ENCODE measurements at places on chromosomes 16 and 17.

DNA sequence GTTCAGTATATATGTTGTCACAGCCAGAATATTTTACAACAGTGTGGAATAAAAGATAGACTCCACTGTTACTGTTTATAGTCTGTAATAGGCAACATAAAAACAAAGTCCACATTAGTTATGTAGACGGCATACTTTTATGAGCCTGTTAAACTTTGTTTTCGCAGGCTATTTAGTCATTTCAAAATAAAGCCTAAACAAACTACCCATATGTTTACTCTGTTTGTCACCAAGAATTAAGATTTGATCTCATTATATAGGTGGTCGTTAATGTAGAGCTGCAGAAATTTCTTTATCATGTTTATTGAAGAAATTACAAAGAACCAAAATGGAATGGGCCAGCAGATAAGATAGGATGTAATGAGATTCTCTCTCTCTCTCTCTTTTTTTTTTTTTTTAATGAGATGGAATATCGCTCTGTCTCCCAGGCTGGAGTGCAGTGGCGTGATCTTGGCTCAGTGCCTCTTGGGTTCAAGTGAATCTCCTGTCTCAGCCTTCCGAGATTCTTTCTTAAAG lies 943.8 kb upstream of the SOX9 start:
- DNase-seq: no peak

- DNase-seq: no peak
These were observed 5.2 kb upstream of the SPHK1 start for GRCh38 chr17:76379275-76379641.

DNA sequence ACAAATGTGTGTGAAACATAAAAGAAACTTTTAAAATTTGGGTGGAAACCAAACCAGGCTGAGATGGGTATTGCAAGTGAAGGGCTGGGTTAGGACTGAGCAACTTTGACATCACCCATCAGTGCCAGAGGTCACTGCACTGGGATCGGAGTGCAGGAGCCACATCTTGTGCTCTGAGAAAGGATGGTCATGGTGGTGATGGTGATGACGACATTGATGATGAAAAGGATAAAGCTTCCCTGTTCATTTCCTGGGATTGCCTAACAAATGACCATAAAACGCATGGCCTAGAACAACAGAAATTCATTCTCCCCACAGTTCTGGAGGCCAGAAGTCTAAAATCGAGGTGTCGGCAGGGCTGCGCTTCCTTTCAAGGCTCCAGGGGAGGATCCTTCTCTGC lies 324.0 kb downstream of the MAF start:
- no peak for DNase-seq

GRCh38 chr17:6559753-6560215 lies 3.4 kb upstream of the PITPNM3 start:
- DNase-seq: peak; percentile 19

DNA sequence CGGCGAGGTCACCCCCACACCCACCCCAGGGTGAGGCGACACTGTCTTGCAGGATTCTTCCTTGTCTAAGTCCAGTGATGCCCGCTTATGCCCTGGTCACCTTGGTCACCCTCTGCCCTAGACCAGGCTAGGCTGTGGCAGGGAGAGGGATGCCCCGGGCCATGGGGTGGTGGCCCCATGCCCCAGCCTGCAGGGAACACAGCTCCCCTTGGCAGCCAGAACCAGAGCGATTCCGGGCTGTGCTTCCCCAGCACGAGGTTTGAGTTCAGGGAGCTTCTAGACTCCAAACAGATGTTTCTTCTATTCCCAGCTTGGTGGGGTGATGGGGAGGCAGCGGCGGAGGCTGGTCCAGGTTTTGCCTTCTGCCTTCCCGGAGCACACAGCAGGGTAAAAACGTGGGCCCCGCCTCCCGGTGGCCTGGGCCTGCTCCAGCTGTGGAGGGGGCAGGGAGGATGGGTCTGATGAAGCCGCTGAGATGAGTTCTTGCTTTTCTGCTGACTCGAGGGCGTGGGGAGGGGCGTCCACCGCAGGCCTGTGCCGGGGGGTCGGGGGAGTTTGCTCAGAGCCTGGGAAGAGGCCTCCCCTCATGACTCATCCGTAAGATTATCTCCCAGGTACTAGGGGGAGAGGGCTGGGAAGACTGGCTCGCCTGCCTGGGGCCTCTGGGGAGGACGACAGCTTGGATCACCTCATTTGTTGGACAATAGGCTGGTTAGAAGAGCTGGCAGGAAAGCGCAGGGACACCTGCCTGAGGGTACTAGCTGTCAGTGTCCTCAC lies 15.4 kb downstream of the SMTNL2 start:
- DNase-seq: peak; percentile 79

DNA sequence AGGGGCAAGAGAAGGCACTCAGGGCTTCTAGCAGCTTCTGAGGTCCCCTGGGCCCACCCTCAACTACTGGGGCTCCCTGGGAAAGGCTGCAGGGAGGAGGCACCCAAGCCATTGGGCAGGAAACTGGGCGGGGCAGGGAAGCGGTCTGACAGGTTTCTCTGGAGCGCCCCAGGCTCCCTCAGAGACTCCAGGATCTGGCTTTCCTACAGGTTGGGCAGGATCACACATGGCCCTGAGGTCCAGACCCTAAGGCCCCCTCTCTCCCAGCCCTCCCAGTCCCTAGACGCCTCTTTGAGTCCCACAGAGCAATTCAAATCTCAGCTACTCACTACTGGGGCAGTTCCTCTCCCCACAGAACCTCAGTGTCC lies 14.3 kb downstream of the JUP start:
- no peak for DNase-seq

DNA sequence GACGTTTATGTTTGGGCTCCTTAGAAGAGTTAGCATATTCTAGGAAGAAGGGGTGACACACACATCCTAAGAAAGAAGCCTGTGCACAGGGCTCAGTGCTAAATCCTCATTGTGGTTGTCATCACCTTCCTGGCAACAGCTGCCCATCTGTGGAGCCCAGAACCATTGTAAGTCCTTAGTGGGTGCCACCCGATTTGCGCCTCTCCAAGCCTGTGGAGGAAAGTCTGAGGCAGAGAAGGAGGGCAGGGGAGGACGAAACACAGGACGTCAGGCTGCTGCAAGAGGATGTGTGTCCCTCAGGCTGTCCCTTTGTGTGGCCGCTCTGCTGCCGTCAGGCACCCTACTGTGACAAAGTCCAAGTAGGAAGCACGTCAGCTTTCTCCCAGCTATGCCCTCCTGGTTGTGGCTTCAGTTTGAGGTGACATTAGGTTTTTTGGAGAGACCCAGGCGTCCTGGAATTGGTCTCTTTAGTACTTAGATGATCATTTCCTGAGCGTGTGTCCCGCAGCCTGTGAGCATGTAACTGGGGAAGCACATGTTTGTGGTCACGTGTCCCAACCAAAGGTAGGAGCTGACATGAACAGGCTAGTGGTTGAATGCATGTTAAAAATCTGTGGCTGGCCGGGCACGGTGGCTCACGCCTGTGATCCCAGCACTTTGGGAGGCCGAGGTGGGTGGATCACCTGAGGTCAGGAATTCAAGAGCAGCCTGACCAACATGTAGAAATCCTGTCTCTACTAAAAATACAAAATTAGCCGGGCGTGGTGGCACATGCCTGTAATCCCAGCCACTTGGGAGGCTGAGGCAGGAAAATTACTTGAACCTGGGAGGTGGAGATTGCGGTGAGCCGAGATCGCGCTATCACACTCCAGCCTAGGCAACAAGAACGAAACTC lies 10.7 kb downstream of the CLUAP1 start:
- no peak for DNase-seq

DNA sequence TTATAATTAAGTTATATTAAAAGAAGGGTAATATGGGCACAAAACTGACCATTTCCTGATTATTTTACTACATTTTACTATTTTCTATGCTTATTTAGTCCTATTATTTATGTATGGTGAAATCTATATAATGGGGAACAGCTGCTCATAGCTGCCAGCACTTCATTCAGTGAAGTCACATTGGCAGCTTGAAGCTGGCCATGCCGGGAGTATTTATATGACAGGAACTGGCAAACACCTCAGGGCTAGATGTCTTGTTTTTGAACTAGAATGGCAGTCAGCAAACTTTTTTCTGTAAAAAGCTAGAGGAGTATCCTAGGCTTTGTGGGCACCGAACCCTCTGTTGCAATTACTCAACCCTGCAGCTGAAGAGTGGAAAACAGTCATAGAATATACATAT lies 104.1 kb downstream of the CDH13 start:
- DNase-seq: no peak

DNA sequence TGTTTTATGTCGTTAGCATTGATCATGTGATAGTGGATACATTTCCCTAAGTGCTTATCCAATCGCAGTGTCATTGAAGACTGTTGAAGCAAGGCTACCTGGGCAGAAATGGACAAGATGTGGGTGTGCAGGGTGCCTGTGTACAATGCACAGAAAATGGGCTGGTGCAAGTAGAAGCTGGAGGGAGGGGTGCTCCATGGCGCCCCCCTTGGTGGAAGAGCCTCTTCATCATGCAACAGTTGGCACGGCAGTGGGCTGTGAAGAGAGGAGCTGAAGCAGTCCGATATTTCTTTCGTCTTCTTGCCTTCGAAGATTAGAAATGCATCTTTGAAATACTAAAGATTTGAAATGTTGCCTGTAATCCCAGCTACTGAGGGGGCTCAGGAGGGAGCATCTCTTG lies 100.5 kb downstream of the PLCG2 start:
- DNase-seq: no peak

- DNase-seq: no peak
These were observed 78.5 kb downstream of the RAB11FIP4 start for GRCh38 chr17:31469959-31470358.

DNA sequence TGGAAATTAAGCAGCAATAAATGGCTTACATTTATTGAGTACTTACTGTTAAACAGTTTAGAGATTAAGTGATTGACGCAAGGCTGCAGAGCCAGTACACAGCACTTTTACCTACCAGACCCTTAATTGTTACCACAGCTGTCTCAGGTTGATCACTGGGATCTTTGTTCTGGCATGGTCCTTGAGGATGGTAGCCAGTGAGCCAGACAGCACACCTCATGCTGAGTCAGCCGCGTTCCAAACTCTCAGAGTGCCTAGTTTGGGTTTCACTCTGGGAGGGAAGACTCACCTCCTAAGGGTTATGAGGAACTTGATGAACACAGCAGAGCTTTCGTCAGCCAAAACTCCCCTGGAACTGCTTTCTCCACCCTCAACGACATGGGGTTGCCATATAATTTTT lies 20.4 kb downstream of the CDH3 start:
- DNase-seq: no peak

- DNase-seq: no peak
These were observed 8.4 kb upstream of the HERPUD1 start for GRCh38 chr16:56923481-56924091.

- no peak for DNase-seq
These were observed 31.7 kb downstream of the CMTM3 start for GRCh38 chr16:66636199-66636598.

DNA sequence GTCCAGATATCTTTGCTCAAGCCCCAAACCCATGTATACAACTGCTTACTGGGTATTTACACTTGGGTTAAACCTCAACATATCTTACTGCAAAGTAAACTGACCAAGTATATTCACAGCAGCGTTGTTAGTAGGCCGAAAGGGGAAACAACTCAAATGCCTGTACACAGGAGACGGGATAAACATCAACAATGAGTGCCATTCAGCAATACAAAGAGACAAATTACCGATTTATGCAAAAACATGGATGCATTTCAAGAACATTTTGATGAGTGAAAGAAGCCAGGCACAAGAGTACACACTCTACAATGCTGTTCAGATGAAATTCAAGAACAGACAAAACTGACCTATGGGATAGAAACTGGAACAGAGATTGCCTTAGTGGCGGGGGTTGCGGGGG lies 136.3 kb upstream of the CACNG3 start:
- no peak for DNase-seq

DNA sequence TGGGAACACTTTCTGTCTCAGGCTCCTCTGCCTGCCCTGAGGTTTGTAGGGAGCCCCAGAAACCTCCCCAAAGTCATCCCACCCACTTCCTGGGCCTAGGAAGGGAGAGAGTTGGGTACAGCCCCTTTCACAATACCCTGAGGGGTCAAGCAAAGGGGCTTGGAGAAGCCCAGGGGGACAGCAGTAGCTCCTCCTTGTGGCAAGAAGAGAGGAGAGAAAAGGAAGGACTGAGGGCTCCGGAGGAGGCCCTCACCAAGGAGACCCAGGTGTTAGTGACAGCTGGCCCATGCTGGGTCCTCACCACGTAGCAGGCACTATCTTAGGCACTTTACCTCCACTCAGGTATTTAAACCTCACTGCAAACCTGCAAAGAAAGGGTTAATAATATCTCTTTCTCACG lies 112.8 kb downstream of the IRX5 start:
- DNase-seq: no peak

GRCh38 chr17:63274146-63274545 lies 172.0 kb downstream of the CYB561 start:
- DNase-seq: no peak

- no peak for DNase-seq
These were observed 160.9 kb downstream of the SLC39A11 start for GRCh38 chr17:72931635-72932034.

GRCh38 chr17:42294469-42295398 lies 6.4 kb downstream of the STAT5A start:
- DNase-seq: no peak

GRCh38 chr17:7294614-7295153 lies at the start of gene YBX2:
Gene YBX2 (minus strand): TSS chr17:7294639. CDS start chr17:7294500, 139 bp downstream.
- DNase-seq: peak; percentile 85

DNA sequence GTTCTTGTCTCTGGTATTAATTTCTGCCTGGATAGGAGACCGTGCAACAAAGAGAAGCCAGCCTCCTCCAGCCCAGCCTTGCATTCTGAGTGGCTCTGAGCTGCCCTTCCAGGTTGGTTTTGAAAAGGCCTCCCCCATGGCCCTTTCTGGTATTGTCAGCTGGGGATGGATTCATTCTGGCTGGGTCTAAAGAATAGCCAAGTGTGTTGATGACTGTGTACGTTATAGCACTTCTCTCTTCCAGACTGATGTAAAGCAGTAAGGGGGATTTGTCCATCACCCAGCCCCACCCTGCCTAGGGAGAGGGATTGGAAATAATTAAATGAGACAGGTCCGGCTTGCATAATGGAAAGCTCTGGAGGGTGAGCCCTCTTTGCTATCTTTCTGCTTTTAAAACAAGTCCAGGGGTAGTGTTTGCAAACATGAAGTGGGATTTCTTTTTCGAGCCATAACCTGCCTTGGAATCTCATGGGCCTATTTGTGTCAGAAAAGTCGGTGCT lies 146.4 kb downstream of the MSI2 start:
- no peak for DNase-seq

DNA sequence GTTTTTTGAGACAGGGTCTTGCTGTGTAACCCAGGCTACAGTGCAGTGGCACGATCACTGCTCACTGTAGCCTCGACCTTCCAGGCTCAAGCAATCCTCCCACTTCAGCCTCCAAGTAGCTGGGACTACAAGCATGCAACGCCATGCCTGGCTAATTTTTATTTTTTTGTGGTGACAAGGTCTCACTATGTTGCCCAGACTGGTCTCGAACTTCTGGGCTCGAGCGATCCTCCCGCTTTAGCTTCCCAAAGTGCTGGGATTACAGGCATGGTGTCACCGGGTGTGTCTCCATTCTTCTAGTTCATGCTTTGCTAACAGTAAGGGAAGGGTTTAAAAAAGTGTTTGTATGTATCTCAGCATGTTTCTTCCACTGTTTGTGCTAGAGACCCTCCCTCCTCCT lies 101.8 kb downstream of the HIC1 start:
- DNase-seq: no peak

- no peak for DNase-seq
These were observed 24.4 kb upstream of the ETV4 start for GRCh38 chr17:43570518-43570928.

GRCh38 chr17:51475730-51476129 lies 215.4 kb downstream of the UTP18 start:
- no peak for DNase-seq

Data from heart left ventricle (tissue), 16 donors.